Fibroblast of skin of left biceps (primary cell): ENCODE measurements at places on chromosomes 11 and 22.
A peak's percentile ranks its signal among the peaks of the same experiment; 100 is the strongest.

DNA sequence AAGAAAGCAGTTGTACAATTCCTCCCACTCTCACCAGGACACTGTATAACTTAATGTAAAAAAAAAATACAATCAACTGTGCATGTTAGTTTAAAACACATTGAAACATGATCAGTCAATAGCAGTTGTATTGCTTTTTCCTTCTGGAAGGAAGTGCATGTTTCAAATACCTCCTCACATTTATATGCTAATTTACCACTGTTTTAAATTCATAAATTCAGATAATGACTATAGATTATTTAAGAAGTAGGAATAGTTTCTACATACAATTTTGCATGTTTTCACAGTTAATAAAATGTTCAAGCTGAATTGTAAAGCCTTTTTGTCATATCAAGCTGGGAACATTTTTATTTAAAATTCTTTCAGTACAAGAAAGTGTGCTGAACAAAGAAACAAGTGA lies 3.3 kb downstream of the GRIA4 start:
- no peak for DNase-seq

DNA sequence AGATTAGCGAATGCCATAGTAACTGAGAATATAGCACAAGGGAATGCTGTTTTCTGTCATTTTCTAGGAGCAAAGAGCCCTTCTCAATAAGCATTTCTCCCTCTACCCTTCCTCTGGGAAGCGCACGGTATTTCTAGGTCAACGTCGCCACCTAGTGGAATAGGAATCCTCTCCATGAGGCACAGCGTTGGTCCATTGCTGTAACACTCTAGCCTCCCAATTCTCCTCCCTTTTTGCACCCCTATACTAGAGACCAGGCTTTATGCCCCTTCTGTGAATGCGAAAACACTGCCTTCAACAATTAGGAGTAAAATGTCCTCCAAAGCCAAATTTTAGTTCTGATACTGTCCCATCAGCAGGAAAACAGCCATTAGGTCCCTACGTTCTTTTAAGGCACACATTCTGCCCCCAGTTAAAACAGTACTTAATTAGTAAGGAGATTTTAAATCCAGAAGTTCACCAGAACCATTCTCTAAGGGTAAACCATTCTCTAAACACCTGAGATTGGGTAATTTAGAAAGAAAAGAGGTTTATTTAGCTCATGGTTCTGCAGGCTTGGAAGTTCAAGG lies 12.8 kb upstream of the HYLS1 start:
- DNase-seq, result peak; percentile 32

DNA sequence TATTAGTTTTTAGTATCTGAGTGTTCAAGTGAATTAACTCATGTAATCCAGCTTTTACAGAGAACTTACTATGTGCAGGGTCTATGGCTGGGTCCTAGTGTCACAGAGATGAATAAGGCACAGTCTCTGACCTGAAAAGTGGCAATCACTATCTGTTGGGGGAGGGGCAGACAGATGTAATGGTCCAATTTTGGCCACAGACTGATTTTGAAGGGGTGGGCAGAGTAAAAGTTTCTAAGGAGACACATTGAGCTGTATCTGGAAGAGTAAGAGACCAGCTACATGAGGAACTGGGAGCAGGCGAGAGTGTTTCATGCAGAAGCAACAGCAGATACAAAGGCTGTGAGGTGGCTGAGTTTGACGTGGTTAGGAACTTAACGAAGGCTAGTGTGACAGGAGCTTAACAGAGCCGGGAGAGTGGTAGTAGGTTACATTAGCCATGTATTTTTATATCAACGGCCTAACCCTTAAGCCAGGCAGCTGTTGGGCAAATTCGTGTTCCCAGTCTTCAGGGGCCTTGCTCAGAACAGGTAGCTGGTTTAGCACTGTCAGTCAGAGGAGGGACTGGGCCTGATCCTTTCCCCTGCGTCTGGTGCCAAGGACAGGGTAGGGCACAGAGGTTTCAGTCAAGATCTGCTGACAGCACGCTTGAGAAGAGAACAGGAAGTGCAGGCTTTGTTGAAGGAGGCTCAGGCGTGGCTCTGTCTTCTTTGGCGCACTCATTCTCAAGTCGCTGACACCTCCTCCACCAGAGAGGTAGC lies 1.4 kb upstream of the STIM1 start:
- no peak for DNase-seq

GRCh38 chr11:27618281-27618915 lies 81.9 kb downstream of the BDNF start:
- no peak for DNase-seq

DNA sequence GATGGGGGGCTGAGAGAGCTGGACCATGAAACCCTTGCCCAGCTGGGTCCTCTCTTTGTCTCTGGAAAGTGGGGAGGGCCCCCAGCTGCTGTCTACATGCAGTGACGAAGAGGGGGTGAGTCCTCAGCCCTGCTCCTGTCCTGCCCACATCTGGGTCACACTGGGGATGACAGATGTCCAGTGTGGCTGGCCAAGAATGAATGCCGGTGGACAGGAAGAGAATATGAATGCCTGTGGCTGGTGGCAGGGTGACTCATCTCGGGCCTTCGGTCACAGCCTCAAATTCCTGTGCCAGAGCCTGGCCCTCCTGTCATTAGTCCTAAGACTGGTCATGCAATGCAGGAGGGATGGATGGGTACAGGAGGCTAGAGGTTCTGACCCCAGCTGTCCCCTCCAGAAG lies 2.2 kb upstream of the PNPLA3 start:
- DNase-seq, result no peak

DNA sequence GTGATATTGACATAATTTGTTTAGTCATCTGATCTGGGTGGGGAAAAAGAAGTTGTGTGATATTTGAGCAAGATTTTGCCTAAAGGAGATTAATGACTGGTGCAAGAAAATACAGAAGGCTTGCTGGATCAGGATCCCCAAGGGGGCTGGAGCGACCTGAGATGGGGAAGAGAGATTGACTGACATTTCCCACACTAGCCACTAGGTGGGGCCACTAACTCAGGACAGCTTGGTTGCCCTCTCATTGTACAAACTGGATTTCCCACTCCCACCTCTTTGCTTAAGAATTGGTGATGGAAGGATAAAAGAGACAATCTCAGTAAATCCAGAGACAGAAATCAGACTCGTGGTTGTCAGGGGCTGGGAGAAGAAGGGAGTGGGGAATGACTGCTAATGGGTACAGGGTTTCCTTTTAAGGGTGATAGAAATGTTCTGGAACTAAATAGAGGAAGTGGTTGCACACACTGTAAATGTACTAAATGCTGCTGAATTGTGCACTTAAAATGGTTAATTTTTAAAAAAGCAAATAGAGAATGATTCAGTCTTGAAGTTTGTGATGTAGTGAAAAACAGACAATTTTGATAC lies 50.7 kb downstream of the CTTN start:
- DNase-seq, result no peak

DNA sequence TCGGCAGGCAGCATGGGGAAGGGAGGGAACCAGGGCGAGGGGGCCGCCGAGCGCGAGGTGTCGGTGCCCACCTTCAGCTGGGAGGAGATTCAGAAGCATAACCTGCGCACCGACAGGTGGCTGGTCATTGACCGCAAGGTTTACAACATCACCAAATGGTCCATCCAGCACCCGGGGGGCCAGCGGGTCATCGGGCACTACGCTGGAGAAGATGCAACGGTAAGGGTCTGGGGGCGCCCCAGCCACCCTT lies 204 bp downstream of the FADS2 start:
- no peak for DNase-seq

DNA sequence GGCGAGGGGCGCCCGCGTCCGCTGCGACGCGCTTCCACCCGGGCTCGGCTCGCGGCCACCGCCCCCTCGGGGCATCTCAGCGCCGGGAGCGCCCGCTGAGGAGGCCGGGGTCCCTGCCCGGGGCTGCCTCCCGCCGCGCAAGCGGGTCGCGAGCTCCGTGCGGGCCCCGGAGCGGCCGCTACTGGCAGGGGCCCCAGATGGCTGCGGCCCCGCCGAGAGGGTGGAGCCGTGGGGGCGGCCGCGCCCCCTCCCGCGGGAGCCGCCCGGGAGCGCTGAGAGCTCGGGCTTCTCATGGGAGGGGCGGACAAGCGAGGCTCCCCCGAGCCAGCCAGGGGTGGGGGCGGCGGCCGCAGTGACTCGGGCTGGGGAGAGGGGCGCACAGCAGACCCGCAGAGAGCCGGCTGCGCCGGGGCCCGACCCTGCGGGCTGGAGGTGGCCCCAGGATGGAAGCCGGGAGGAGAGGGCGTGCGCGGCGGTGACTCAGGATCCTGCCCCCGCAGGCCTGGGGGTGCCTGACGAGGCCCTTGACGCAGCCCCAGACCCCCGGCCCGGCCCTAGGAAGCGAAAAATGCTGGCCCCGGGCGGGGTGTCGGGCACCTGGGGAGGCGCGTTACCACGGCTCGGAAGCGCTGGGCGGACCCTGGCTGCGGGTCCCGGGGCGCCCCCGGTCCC lies 603 bp upstream of the ZFTA start:
- no peak for DNase-seq

GRCh38 chr11:28269586-28269985 lies 161.4 kb downstream of the METTL15 start:
- no peak for DNase-seq
